ENCODE measurements at places on chromosomes 13 and 19.

- H3K27me3 ChIP-seq: no peaks in the 10 kb centered on the region
- H3K4me1 ChIP-seq: peaks cover 38% of the 10 kb centered on the region
- H3K27ac ChIP-seq: peak overlapping the region; percentile 75
- no peaks in the 10 kb centered on the region for H3K36me3 ChIP-seq
- peak overlapping the region; percentile 83 for H3K4me3 ChIP-seq
- DNase-seq: peak; percentile 95
These were observed 350 bp upstream of the USP12 start for GRCh38 chr13:27171827-27172494.

GRCh38 chr19:53634768-53635167 lies 3.0 kb downstream of the DPRX start:
- H3K4me1 ChIP-seq: no peaks in the 10 kb centered on the region
- H3K27me3 ChIP-seq: no peaks in the 10 kb centered on the region
- no peak overlapping the region for H3K27ac ChIP-seq
- H3K36me3 ChIP-seq: no peaks in the 10 kb centered on the region
- no peak for DNase-seq

DNA sequence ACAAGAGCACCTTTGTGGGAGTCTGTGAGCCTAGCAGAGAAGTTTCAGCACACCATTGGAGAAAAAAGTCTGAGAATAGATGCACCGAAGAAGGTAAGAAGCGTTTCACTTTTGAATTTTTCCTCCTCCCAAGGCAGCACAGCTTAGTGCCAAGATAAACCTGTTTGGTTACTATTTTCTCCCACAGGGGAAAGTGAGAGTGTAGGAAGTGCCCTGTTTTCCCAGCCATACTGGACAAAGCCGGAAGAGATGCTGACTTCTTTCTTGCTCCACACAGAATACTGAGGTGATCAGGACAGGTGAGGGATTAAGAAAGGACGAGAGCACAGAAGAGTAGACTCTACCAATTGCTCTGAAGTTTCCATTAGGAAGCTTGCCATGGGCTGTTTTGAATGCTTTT lies 1011.0 kb upstream of the MIR17HG start:
- no peaks in the 10 kb centered on the region for H3K36me3 ChIP-seq
- no peak for DNase-seq
- H3K4me1 ChIP-seq: no peaks in the 10 kb centered on the region

DNA sequence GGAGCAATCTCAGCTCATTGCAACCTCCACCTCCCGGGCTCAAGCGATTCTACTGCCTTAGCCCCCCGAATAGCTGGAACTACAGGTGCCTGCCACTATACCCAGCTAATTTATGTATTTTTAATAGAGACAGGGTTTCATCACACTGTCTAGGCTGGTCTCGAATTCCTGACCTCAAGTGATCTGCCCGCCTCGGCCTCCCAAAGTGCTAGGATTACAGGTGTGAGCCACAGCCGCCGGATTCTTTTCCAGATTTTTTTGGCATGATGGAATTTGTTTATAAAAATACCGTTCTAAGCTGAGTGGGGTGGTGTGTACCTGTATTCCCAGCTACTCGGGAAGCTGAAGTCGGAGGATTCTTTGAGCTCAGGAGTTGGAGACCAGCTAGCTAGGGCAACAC lies 6.0 kb upstream of the ATG4D start:
- H3K27ac ChIP-seq: no peak overlapping the region
- H3K4me1 ChIP-seq: no peaks in the 10 kb centered on the region
- no peaks in the 10 kb centered on the region for H3K27me3 ChIP-seq
- no peak overlapping the region for H3K4me3 ChIP-seq
- H3K36me3 ChIP-seq: no peaks in the 10 kb centered on the region
- no peak for DNase-seq

- H3K27ac ChIP-seq: no peak overlapping the region
- no peaks in the 10 kb centered on the region for H3K36me3 ChIP-seq
- H3K4me3 ChIP-seq: no peak overlapping the region
- no peaks in the 10 kb centered on the region for H3K27me3 ChIP-seq
- H3K4me1 ChIP-seq: no peaks in the 10 kb centered on the region
- no peak for DNase-seq
These were observed 237.0 kb upstream of the TSHZ3 start for GRCh38 chr19:31586282-31586681.

GRCh38 chr13:62710787-62711186 lies 1295.1 kb upstream of the PCDH20 start:
- H3K27me3 ChIP-seq: no peaks in the 10 kb centered on the region
- H3K4me3 ChIP-seq: no peak overlapping the region
- DNase-seq: no peak
- no peaks in the 10 kb centered on the region for H3K36me3 ChIP-seq
- no peaks in the 10 kb centered on the region for H3K4me1 ChIP-seq
- H3K27ac ChIP-seq: no peak overlapping the region

GRCh38 chr19:48362716-48363499 lies 832 bp downstream of the TMEM143 start:
- H3K27ac ChIP-seq: peak overlapping the region; percentile 90
- no peaks in the 10 kb centered on the region for H3K36me3 ChIP-seq
- peak overlapping the region; percentile 99 for H3K4me3 ChIP-seq

DNA sequence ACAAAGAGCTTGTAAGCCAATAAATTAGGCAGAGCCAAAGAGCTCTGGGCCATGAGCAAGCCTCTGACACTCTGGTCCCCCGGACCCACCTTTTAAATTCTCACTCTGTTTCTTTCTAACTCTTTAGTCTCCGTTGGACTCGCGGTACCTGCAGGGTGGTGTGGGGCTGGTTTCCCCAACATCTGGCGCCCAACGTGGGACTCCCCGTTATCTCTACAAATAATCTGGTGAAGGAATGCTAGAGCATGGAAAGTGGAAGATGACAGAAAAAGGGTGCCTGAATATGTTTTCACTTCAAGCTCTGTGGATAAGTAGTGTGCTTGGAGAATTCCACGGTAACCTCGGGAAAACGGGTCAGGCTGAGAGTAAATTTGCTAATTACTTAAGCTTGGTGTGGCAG lies 36.5 kb upstream of the CYP2B6 start:
- H3K27ac ChIP-seq: no peak overlapping the region
- H3K4me3 ChIP-seq: no peak overlapping the region
- H3K27me3 ChIP-seq: no peaks in the 10 kb centered on the region
- no peaks in the 10 kb centered on the region for H3K36me3 ChIP-seq
- no peak for DNase-seq

- no peaks in the 10 kb centered on the region for H3K36me3 ChIP-seq
- no peak overlapping the region for H3K27ac ChIP-seq
- DNase-seq: no peak
- no peak overlapping the region for H3K4me3 ChIP-seq
- H3K4me1 ChIP-seq: no peaks in the 10 kb centered on the region
- H3K27me3 ChIP-seq: peaks cover 4% of the 10 kb centered on the region
These were observed 14.5 kb upstream of the MPHOSPH8 start for GRCh38 chr13:19618977-19619376.

- H3K4me3 ChIP-seq: no peak overlapping the region
- no peaks in the 10 kb centered on the region for H3K36me3 ChIP-seq
- no peak for DNase-seq
- H3K27ac ChIP-seq: no peak overlapping the region
These were observed 39.2 kb downstream of the WDFY2 start for GRCh38 chr13:51623473-51623872.

- H3K27me3 ChIP-seq: no peaks in the 10 kb centered on the region
- DNase-seq: no peak
- H3K36me3 ChIP-seq: no peaks in the 10 kb centered on the region
- no peak within 1 kb of the TSS for H3K4me3 ChIP-seq
- H3K27ac ChIP-seq: no peak within 1 kb of the TSS
These were observed at the start of gene ZNF99 for GRCh38 chr19:22783651-22784410. TSS of gene ZNF99 (minus strand) at chr19:22784151. CDS start at chr19:22784016, 135 bp downstream.

- peaks cover 61% of the 10 kb centered on the region for H3K36me3 ChIP-seq
- peaks cover 6% of the 10 kb centered on the region for H3K4me1 ChIP-seq
- no peak for DNase-seq
- H3K27ac ChIP-seq: no peak overlapping the region
- H3K27me3 ChIP-seq: no peaks in the 10 kb centered on the region
- H3K4me3 ChIP-seq: no peak overlapping the region
These were observed 9.0 kb upstream of the PRKD2 start for GRCh38 chr19:46725859-46726393.

DNA sequence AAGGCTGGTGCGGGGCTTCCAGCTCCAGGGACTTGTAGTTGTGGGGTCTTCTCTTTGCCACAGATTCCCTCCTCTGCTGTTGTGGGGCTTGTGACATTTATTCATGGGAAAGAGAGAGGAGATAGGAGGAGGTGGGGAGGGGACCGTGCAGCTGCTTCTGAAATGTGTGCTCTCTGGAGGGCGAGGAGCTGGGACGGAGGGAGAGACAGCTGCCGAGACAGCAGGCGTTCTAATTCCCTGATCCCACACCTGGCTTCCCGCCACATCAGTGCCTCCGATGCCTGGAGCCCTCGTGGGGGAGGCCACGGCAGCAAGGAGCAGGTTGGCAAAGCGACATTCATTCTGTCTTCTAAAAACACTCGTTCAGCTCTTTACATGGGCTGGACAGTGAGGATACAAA lies 164.4 kb downstream of the USP12 start:
- no peak overlapping the region for H3K4me3 ChIP-seq
- DNase-seq: no peak
- H3K27me3 ChIP-seq: peaks cover 4% of the 10 kb centered on the region
- no peaks in the 10 kb centered on the region for H3K4me1 ChIP-seq
- no peaks in the 10 kb centered on the region for H3K36me3 ChIP-seq
- no peak overlapping the region for H3K27ac ChIP-seq

- peaks cover 9% of the 10 kb centered on the region for H3K4me1 ChIP-seq
- H3K27me3 ChIP-seq: no peaks in the 10 kb centered on the region
- H3K27ac ChIP-seq: no peak overlapping the region
- H3K36me3 ChIP-seq: no peaks in the 10 kb centered on the region
- H3K4me3 ChIP-seq: no peak overlapping the region
These were observed 279.7 kb downstream of the COG6 start for GRCh38 chr13:39935155-39935554.

GRCh38 chr19:38980583-38981374 lies 5.2 kb upstream of the FBXO17 start:
- no peaks in the 10 kb centered on the region for H3K4me1 ChIP-seq
- no peak overlapping the region for H3K4me3 ChIP-seq
- H3K36me3 ChIP-seq: no peaks in the 10 kb centered on the region
- H3K27ac ChIP-seq: no peak overlapping the region
- H3K27me3 ChIP-seq: peaks cover 5% of the 10 kb centered on the region
- no peak for DNase-seq

GRCh38 chr19:30674656-30675055 lies 302.5 kb downstream of the ZNF536 start:
- no peak for DNase-seq
- H3K27ac ChIP-seq: no peak overlapping the region
- no peaks in the 10 kb centered on the region for H3K27me3 ChIP-seq

DNA sequence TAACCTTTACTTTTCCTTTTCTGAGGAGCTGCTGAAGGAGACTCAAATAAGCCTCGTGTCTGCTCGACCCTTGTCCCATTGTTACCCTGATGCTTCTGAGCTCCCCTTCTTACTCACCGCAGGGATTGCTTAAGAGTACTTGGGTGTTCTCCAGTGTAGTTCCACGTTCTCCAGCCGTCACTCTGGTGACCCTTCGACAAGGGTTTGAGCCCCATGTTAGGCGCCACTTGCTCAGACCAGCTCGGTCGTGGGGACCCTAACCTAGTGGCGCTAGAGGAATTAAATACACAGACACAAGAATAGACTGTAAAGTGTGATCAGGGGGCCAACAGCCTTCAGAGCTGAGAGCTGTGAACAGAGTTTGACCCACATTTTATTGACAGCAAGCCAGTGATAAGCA lies 10.3 kb downstream of the ZNF480 start:
- H3K4me1 ChIP-seq: no peaks in the 10 kb centered on the region
- H3K36me3 ChIP-seq: peaks cover 32% of the 10 kb centered on the region
- no peak overlapping the region for H3K4me3 ChIP-seq
- no peak overlapping the region for H3K27ac ChIP-seq
- DNase-seq: no peak
- H3K27me3 ChIP-seq: no peaks in the 10 kb centered on the region

DNA sequence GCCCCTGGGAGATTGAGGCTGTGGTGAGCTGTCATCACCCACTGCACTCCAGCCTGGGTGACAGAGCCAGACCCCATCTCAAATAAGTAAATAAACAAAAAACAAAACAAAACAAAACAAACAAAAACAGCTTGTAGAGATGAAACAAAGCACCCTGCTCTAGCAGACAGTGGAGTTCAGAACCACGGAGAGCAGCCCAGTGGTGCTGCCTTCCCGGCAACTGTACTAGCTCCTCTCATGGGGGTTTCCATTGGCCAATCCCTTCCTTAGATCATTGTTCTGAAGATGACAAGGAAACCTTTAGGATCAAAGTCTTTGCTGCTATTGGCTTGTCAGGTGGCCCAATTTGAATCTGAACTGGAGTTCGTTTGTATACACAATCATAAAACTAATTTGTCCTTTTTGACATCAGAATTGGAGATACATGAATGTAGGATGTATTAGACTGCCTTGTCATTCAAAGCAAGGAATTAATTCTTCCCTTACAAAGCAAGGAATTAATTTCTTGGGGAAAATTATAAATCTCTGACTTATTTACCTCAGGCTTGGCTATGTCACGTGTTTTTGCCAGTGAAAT lies 19.7 kb upstream of the SYCN start:
- peaks cover 5% of the 10 kb centered on the region for H3K27me3 ChIP-seq
- no peak for DNase-seq
- no peaks in the 10 kb centered on the region for H3K4me1 ChIP-seq
- H3K4me3 ChIP-seq: no peak overlapping the region

- H3K36me3 ChIP-seq: no peaks in the 10 kb centered on the region
- peaks cover 42% of the 10 kb centered on the region for H3K27me3 ChIP-seq
- H3K4me1 ChIP-seq: peaks cover 62% of the 10 kb centered on the region
- no peak overlapping the region for H3K4me3 ChIP-seq
- no peak for DNase-seq
These were observed 2.3 kb upstream of the LTBP4 start for GRCh38 chr19:40598918-40599307.

DNA sequence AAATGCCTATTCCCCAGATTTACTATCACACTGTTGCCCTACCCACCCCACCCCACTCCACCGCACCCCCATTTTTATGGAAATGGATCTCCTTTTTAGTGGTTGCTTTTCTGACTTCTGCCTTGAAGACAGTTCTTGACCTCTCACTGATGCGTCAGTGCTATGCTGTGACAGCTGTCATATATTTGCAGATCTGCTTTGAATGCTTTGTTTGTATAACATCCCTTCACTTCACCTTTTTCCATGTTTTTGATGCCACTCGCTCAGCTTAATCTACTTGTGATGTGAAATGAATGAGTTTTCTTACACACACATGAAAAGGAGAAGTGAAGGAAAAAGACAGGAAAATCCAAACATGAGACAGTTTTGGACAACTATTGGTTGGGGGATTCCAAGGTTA lies 731.0 kb downstream of the SLITRK6 start:
- H3K27me3 ChIP-seq: no peaks in the 10 kb centered on the region
- no peak overlapping the region for H3K4me3 ChIP-seq
